ENCODE measurements at places on chromosomes 12 and 14.
A peak's percentile ranks its signal among the peaks of the same experiment; 100 is the strongest.

GRCh38 chr14:94364037-94364436, 24.4 kb downstream of the SERPINA1 start:
- DNase-seq: no peak

GRCh38 chr12:83805873-83806272, 1106.7 kb downstream of the SLC6A15 start:
- no peak for DNase-seq

GRCh38 chr12:91417650-91418049, 235.0 kb upstream of the DCN start:
- DNase-seq: no peak

DNA sequence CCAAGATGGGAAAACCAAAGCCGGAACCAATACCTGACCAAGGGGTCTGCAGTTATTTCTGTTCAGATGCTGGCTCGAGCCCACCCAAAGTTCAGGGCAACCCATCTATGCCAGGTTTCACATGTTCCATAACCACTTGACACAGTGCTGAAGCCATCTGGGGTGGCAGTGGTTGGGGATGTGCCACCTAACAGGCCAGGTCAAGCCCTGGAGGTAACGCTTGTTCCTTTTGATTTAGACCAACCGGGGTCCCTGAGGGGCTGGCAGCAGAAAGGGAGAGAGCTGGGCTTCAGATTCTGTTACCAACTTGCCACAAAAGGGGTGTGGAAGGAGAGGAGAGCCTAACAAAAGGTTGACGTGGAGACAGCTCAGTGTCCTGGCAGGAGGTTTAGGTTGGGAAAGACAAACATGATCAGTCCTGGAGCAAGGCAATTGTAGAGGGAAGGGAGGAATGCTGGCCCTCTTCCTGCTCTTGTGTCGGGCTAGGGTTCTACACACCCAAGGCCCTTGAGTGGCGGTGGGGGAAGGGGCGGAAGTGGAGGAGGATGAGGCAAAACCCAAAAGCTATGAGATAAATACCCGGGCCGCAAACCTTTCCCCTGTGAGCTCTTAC, 31.9 kb downstream of the CACNA2D4 start:
- no peak for DNase-seq

DNA sequence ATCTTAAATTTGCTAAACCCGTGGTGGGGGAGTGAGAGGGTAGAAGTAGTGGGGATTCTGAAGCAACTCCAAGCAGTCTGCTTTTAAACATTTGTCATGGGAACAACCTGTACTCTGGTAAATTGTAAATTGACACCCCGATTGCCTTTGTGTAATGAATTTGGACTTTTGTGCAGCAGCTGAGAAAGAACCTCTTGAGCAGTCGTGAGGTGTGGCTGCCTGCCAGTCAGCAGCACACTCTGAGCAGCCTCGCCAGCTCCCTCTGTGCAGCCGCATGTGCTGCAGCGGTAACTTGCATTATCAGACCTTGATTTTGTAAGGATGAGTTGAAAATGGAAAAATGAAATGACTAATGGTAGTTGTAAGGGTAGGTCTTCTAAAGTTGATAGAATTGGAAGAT, 74.3 kb downstream of the SUSD6 start:
- DNase-seq: no peak

- no peak for DNase-seq
These were observed 171.0 kb downstream of the BTG1 start for GRCh38 chr12:91974541-91975085.

DNA sequence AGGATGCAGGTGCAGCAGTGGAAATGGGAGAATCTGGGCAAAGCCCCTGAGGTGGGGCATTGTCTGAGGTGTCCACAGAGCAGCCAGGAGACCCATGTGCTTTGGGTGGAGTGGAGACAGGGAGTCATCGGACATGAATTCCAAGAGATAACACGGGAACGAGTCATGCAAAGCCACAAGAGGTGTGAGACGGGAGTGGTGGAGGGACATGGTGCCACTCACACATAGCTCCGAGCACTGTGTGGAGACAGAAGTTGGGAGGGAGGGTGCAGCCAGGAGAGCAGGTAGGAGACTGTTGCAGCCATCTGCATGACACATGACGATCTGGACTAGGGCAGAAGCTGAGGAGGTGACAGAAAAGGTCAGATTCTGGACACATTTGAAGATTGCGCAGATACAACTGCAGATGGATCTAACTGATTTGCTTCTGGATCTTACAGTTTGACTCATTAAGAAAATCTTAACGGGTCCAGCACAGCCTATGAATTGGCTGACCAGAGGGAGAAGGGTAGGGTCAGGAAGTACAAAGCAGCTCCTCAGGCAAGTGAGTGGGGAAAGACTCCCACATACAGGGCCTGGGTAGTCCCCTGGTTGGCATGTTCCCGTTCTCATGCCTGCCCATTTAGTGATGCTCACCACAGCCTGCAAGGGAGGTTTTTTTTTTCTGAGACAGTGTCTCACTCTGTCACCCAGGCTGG, 379.8 kb downstream of the FUT8 start:
- no peak for DNase-seq

DNA sequence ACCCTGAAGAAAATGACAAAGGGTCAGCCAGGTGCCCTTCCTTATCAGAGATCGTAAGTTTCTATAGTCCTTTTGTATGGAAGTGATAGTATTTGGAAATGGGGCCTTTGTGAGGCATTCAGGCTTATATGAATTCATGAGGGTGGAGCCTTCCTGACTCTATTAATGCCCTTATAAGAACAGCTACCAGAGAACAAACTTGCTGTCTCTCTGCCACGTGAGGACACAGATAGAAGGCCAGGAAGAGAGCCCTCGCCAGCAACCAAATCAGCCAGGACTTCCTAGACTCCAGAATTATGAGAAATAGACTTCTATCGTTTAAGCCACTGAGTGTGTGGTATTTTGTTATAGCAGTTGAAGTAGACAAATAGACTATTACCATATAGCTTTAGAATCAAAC, 36.7 kb downstream of the TRMT5 start:
- no peak for DNase-seq

- no peak for DNase-seq
These were observed 46.2 kb downstream of the RPH3A start for GRCh38 chr12:112837629-112838197.

- peak; percentile 56 for DNase-seq
These were observed 34.7 kb downstream of the GPR19 start for GRCh38 chr12:12661086-12661856.

GRCh38 chr12:86663716-86664115, 407.5 kb upstream of the MGAT4C start:
- no peak for DNase-seq

DNA sequence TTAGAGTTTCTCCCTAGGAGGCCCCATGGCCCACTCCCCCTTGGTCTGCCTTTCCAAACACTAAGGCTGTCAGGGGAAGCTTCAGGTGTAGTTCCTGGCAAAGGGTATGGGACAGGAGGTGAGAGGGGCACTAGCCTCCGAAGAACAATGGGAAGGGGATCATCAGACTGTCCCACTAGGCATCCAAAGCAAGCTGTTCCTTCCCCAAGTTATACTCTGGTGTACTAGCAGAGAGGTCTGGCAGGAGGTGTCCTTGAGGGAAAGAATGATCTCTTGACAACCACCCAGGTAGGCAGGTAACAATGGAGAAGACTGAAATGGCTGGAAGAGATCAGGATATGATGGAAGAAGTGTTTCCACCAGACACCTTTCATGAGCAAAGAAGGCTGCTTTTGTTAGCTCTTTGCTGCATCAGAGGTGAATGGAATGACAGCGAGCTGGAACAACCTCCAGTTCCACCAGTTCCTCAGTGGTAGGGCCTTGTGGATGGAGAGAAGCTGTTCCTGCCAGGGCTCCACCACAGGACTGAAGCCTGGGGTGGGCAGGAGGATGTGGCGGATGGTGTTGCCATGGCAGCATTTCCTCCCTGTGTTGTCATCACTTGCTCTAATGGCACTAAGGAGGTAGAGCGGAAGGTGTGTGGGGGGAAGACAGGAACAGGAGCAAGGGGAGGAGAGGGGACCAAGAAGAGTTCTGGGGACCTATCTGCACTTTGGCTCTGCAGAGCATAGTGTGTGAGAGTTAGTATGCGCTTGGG, 2.3 kb upstream of the AGAP2 start:
- no peak for DNase-seq

DNA sequence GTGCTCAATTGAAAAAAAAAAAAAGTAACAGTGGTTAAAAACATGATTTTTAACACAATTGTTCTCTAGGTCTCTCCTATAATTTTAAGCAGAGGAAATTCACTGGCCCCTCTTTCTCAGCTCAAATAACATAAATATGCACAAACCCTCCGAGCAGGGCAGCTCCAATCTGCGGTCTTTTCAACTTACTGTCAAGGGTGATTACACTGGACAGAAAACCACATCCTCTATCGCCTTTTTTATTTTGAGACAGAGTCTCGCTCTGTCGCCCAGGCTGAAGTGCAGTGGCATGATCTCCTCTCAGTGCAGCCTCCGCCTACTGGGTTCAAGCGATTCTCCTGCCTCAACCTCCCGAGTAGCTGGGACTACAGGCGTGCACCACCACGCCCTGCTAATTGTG, 16.5 kb upstream of the GABARAPL1 start:
- no peak for DNase-seq

- DNase-seq: no peak
These were observed 109.2 kb downstream of the KIF26A start for GRCh38 chr14:104247336-104248202.

DNA sequence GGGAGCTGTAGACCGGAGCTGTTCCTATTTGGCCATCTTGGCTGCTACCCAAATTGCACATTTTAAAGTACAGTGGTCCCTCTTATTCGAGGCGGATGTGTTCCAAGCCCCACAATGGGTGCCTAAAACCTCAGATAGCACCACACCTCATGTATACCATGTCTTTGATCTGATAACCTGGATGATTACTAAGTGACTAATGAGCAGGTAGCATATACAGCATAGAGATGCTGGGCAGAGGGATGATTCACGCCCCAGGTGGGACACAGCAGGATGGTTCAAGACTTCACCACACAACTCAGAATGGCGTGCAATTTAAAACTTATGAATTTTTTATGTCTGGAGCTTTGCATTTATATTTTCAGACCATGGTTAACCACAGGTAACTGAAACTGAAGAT, 255.0 kb downstream of the AKAP6 start:
- no peak for DNase-seq

DNA sequence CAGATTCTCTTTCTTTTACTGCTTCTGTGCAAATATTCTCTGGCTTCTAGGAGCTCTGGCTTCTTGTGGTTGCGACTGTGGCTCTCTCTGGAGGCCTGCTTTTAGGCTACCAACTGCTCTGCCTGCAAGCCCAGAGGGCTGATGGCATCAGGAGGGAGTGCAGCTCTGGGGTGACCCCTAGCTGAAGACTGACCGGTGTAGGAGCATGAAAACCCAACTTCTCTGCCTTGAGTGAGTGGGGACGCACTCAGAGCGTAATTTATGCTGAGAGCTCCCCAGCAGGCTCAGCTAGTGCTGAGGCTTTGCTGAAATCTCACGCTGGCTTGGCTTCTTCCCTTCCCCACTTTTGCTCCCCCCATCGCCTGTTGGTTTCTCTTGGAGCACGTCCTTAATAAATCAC, 29.9 kb upstream of the RBM19 start:
- DNase-seq: no peak

- no peak for DNase-seq
These were observed 3.8 kb downstream of the SRSF9 start for GRCh38 chr12:120465756-120466155.

- DNase-seq: no peak
These were observed 35.9 kb downstream of the FBLN5 start for GRCh38 chr14:91911474-91912032.

DNA sequence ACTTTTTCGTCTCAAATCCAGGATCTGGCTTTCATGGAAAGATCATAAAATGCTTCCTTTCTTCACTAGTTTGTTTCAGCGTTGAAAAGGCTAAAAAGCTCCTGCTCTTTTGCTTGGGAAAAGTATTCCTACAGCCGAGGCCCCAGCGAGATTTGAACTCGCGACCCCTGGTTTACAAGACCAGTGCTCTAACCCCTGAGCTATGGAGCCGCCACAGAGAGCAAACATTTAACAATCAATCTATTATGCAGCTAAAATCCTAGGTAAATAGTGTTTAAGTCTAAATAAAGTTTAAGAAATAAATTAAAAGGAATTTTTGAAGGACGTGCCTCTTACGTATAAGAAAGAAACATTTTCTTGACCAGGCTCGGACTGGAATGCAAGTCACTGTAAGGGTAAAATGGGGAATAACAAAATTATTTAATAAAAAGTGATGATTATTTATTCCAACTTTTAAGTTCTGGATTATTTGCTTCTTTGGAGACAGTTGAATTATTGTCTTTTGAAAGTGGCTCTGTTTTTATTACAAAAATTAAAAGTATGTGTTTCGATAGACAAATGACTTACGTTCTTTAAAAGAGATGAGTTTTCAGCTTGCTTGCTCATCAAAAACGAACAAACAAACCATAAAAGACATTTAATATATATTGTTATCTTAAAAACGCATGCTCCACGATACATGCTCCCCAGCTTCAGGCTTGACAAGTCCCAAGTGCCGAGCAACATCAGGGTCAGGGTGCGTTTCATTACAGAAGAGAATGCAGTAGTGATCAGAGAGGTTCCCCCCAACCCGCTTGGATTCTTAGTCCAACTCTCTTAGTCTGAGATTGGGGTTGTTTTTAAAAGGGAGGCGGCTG, 10.2 kb downstream of the OR6S1 start:
- no peak for DNase-seq

DNA sequence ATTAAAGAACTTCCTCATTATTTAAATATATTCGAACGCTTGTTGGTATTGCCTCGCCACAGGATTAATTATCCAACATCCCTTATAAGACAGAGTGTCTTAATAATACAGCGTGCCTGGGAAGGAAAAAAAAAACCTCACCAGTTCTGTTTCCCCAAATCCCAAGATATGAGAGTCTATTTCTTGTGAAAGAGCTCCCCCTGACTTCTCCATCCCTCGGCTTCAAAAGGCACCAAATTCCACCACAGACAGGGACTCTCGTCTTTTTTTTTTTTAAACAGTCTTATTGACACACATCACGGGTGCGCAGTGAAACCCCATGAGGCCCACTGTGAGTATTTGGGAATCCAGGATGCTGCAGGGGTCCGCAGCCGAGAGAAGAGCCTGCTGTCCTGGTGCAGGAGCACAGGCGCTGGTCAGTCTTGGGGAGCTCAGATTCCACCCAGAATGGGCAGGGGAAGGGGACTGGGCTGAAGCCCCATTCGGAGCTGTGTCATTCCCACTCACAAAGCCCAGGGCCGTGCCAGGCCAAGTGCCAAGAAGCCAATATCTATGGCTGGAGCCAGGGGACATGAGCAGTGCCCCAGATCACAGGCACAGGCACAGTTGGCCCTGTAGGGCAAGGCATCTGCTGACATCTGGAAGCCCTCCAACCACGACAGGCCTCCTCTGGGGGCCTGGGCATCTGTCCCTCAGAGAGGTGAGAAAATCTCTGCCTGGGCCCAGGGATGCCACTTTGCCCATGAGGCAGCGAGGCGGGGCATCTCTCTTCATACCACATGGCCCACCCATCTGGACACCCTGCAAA, 71.9 kb downstream of the BCL11B start:
- DNase-seq: no peak

DNA sequence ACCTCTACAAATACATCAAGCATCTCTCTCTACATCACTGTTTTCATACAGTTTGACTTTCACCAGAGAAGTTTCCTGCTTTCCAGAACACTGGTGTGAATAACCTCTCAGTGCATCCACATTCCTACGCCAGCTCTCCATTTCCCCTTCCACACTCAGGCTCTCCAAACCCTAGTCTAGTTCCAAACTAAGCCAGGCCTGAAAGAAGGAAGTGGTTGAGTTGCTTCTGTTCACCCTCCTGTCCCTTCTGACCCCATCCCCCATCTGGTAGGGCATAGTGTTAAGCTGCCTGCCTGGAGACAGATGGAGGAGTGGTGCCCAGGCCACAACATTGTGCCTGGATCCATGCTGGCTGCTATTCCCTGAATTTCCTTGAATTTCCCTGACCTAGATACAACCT, 132.4 kb downstream of the GPR65 start:
- no peak for DNase-seq

Measured in GM04504 (cell line).